ENCODE measurements at places on chromosomes 1 and 21.

DNA sequence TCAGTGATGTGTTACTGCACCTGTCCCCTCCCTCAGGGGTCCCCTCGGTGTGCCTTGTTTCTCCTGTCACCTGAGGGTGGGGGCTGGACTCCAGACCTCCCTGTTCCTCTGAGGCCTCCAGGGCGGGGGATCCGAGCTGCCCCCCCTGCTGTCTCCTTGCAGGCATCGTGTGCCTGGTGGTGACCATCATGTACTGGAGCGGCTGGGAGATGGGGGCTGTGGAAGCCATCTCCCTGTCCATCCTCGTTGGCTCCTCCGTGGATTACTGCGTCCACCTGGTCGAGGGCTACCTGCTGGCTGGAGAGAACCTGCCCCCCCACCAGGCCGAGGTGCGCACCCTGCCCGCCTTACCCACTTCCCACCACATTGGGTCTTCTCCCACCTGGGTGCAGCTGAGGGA, 56.4 kb downstream of the DISP3 start:
- no peak for DNase-seq

GRCh38 chr1:183898001-183898396, 93.1 kb downstream of the RGL1 start:
- DNase-seq = no peak

DNA sequence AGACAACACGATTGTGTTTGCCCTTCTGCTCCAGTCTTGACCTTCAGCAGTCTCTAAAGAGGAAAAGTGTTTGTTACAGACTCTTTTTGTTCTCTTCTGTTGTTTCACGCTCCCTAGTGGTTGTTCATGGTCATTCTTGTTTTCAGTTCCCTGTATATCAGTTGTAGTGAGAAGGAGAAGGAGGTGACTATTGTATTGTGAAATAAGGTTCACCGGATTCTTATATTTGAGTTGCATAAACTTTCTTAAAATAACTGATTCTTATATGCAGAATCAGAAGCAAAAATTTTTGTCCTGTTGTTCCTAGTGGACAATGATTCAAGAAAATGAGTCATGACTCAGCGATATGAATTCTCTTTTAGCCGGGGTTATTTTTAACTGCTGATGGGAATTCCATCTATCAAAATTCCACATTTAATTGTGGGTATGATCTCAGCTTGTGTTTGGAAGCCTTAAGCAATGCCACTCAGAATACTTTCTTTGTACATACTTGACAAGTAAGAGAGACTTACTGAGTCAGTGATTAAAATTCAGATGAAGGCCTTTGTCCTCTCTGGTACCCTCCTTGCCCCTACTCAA, 152.2 kb downstream of the CLEC20A start:
- no peak for DNase-seq

DNA sequence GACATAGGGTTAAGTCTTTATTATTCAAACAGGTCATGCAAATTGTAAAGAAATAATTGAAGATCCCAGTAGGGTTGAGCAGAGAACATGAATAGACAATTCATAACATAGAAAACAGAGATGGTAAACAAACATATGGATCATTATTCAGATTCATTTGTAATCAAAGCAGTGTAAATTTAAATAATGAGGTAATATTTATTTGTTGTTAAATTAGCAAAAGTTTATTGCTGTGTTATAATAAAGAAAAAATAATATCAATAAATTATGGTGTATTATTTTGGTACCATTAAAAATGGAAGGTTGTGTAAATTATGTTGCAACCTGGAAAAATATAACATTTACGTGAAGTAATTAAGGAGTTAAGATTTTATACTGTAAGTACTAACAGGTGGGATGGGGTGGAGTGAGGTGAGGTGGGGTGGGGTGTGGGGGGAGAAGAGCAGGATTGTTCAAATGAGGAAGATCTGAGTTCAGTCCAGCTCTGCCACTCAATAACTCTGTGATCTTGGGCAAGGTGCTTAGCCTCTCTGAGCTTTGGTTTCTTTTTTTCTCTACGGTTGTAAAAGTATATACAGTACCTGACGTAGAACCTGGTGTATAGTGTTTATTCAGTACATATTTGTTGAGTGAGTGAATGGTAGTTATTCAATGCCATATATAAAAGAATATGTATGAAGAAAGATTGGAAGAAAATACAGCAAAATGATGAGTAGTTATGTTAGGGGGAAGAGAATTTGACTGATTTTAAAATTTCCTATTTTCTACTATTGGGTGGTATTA, 140.3 kb upstream of the KIF26B start:
- no peak for DNase-seq

- DNase-seq = no peak
These were observed 70.6 kb upstream of the GJB5 start for GRCh38 chr1:34684266-34684665.

DNA sequence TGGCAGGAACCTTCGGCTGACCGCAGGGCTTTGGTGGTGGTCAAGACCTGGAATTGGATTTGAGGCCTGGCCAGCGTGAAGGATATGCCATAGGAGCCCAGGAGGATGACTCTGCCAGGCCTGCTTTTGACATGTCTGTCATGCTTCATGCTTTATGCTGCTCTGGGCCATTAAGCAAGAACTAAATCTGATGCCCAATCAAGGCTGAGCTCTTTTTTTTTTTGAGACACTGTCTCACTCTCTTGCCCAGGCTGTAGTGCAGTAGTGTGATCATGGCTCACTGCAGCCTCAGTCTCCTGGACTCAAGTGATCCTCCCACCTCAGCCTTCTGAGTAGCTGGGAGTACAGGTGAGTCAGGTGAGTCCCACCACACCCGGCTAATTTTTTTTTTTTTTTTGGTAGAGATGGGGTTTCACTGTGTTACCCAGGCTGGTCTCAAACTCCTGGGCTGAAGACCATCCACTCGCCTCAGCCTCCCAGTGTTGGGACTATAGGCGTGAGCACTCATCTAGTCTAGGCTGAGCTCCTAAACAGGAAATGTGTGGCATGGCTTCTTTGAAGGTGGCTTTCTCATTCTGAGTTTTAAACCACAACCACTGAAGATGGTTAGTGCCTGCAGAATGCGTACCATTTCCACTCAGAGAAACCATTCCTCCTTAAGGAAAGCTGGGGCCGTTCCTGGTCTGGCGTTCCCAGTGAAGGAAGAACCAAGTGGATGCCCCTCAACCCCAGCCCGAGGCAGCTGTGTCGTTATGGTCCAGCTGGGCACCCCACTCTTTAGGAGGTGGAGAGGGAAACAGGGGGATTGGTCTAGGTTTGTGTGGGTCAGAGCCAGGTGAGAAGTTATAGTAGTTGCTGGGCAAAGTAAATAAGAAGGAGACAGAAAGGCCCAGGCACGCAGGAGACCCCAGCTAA, 34.2 kb upstream of the ATP5PO start:
- no peak for DNase-seq

GRCh38 chr1:246797597-246797996, 73.4 kb downstream of the SCCPDH start:
- no peak for DNase-seq

- no peak for DNase-seq
These were observed 666.0 kb upstream of the PLXNA2 start for GRCh38 chr1:208910161-208910560.

GRCh38 chr1:161838362-161838761, 72.2 kb downstream of the ATF6 start:
- DNase-seq = no peak

- DNase-seq = no peak
These were observed 38.2 kb upstream of the ZNF124 start for GRCh38 chr1:247210062-247210375.

GRCh38 chr1:234226113-234226818, 147.0 kb upstream of the COA6 start:
- DNase-seq = no peak

DNA sequence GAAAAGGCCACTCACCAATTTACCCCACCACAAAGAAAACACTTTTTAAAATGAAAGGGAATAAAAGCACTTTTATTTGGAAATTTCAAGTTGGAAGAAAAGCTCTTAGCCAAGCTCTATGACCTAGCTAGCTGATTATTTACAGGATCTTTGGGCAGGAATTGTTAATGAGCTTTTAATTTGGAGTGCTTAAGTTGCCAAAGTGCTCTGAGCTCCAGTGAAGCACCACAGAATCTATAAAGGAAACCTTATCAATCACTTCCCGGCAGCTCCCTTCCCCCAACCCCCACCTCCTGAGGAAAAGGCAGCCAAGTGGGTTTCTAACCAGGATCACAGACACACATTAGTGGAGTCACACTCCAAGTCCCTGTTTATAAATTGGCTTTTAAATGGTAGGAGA, 1.5 kb downstream of the ERI3 start:
- DNase-seq = no peak

DNA sequence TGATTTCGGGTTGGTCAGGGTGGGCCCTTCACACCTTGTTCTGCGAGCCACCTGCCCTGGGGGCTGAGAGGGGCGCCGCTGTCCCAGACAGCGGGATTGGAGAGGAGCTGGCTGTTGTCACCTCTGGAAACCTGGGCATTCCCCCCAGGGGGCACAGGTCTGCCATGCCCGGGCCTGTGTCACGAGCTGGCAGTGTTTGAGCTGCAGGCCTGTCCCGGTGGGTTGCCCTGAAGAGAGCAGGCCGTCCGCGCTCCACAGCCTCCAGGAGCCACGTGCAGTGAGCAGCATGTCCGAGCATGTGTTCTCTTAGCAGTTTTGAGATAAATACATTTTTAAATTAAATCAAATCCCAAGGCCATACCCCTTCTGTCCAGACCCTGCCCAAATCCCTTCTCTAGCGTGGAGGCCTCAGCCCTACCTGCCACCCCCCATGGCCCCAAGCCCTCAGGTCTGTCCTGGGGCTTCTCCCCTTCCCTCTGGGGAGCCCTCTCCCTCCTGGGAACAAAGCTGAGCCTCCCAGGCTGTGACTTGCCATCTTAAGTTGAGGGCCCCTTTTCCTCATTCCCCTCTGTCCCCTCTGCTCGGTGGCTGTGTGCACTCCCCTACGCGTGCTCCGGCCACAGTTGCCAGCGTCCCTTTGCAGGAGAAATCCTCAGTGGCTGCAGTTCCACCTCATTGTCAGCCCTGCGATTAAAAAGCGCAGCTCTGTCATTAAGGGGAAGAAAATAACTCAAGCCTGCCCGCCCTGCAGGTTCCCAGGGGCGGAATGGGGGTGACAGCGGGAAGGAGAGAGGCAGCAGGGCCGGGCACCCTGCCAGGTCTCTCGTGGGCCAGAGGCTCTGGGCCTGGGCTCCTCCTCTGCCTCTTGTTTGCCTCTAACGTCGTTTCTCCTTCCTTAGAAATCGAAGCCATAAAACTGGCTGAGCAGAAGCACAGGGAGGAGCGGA, 26.6 kb downstream of the SLX9 start:
- DNase-seq = no peak

GRCh38 chr1:228827019-228827418, 91.7 kb downstream of the RHOU start:
- no peak for DNase-seq

DNA sequence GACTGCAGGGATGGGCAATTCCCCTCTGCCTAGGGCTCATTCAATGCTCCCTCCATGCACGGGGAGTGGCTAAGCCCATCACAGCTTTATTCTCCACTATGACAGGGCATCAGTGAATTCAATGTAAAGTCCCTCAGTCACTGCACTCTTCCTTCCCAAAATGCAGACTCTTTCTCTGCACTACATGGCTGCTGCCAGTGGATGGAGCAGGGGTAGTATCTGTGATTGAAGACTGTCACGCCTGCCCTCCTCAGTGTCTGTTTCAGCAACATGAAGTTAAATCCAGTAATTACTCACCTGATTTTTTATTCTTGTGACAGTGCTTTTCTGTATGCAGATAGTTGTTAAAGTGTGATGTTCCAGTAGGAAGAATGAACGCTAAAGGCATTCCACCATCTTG, 1323.2 kb downstream of the AMY1C start:
- DNase-seq = no peak

GRCh38 chr1:59150577-59151386, 146.1 kb upstream of the FGGY start:
- no peak for DNase-seq

DNA sequence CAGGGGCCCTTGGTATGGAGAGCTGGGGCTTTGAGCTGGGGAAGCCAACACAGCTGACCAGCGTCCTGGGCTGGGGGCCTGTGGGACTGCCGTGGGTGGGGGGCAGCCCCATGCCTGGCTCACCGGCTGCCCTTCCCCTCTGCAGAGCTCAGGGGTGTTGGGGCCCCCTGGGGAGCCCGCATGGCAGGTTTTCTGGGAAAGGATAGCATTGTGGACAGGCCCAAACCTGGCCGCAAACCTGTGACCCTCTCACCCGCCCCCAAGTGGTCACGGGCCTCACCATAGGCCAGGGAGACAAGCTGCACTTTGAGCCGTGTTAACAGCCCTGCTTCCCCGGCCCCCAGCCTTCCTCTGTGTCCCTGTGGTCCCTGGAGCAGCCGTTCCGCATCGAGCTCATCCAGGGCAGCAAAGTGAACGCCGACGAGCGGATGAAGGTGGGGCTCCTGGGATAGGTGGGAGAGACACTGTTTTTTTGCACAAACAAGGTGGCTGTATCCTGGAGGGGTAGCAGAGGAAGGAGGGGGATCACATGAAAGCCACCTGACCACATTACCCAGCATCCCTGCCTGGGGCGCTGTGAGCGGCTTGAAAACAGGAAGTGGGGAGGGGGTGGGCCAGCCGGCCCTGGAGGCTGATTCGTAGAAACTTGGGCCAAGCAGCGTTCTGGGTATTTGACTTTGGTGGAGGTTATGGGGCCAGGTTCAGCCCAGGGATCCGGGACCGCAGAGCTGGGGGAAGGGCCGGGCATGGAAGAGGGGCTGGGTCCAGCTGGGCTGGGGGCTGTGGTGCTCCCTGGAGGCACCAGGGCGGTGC, 65.9 kb downstream of the PIK3CD start:
- peak; percentile 41 for DNase-seq

DNA sequence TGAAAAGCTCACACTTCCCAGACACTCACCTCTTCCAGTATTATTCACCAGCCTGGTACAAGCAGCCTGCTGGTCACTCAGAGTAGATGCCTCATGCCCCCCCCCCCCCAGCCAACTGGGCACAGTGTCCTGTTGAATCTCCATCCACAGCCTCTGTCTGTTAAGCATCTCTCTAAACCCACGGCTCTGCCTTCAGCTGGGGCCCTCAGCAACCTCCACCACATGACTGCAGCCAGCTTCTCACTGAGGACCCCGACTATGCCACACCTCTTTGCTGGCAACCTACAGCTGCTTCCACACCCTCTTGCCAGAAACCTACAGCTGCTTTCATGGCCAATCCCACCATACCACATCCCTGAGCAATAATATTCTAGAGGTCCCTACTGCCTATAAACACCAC, 113.1 kb downstream of the RHOU start:
- DNase-seq = no peak

- DNase-seq = no peak
These were observed 86.0 kb downstream of the CASZ1 start for GRCh38 chr1:10710489-10710888.
